T follicular helper cell (primary cell): ENCODE measurements at places on chromosomes 7 and 10.
A peak's percentile ranks its signal among the peaks of the same experiment; 100 is the strongest.

GRCh38 chr10:6128087-6128486, 39.3 kb downstream of the RBM17 start:
- DNase-seq = no peak

DNA sequence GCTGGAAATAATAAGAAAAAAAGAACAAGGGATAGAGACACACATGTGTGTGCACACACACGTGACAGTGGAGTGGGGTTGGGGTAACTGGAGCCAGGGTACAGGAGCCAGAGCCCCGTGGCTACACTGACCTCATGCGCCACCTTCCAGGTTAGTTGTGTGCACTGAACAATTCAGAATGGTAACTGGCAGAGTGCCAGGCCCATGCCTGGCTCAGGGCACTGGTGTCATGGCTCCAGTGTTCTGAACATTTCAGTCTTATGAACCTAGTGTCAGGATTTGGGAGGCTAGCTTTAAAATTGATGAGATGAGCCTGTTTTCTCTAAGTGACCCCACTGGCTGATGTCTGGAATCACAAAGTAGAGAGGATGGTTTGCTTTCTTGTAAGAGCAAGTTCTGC, 269.6 kb downstream of the SORCS3 start:
- no peak for DNase-seq

DNA sequence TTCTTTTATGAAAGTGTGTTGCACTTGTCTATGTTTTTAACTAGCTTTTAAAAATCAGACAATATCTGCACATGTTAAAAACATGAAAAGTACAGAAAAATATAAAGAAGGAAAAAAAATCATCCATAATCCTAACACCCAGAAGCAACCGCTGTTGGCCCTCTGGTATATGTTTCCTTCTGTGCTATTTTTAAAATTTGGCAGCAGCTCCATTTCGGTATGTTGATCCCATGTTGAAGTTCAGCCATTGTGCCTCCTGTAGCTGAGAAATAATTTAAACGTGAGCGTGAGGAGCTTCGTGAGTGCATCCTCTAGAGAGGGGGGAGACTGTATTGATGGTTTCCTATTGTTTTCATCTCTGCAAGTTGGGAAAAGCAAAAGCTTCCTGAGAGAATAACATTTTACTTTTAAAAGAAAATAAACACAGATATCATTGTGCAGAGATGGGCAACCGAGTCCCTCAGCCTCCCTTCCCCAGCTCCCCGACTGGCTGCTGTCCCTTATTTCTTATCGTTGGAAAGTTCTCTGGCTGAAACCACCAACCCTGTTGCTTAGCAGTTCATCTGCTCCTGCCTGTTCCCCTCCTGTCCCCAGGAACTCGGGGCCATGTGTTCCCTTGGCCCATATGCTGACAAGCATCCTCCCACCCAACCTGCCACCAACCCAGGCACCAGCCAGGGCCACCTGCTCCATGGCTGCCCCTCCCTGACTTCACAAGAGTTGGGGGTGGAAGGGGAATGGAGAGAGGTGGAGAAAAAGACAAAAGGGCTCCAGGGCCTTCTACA, 499.1 kb upstream of the PODXL start:
- no peak for DNase-seq

DNA sequence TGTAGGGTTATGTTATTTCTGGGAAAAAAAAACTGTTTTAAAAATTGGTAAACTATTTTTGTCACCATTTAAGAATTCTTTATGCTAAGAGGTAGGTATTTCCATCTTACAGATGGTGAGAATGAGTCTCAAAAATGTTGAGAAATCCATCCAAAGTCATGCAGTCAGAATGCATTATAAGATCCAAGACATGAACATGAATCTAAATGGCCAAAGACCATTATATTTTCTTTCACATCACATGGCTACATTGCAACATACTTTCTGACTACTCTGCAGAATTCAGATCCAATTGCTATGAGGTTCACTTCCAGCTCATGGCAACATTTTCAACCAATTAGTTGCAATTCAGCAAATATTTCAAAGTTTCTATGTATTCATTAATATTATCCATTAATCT, 181.2 kb downstream of the TWIST1 start:
- no peak for DNase-seq

DNA sequence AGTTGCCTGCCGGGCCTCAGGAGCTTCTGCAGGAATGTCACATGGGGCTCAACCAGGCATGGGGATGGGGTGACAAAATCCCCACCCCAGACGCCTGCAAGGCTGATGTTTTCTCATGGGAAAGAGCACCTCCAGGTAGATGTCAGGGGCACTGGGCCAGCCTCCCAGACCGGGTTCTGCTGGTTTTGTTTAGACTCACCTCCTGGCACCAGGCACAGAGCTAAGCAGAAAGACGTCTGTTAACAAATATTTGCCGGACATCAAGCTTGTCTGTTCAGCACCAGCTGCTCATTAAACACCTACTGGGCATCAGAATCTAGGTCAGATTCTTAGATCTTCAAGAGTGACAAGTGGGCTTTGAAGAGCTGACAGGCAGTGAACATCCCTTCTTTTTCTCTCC, 34.9 kb upstream of the TCERG1L start:
- DNase-seq = no peak

DNA sequence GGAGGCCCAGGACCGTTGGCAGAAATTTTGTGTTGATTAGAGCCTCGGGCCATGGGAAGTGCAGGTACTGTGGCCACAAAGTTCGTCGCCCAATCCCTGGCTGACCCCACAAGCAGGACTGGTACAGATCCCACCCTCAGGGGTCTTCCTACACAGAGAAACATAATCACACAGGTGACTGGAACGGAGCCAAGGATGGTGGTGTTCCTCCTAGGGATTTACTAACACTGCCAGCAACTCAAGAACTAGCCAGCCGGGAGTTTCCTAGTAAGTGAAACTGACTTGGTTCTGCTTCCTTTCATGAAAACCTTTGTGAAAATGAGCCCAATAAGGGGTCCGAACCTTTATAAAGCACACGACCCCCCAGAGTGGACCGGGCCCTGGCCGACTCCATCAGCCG, 5.7 kb downstream of the CUX1 start:
- no peak for DNase-seq

GRCh38 chr7:37550872-37551271, 102.2 kb upstream of the ELMO1 start:
- DNase-seq = no peak

- no peak for DNase-seq
Measured at GRCh38 chr10:79472951-79473350, 27.5 kb upstream of the ZCCHC24 start.

DNA sequence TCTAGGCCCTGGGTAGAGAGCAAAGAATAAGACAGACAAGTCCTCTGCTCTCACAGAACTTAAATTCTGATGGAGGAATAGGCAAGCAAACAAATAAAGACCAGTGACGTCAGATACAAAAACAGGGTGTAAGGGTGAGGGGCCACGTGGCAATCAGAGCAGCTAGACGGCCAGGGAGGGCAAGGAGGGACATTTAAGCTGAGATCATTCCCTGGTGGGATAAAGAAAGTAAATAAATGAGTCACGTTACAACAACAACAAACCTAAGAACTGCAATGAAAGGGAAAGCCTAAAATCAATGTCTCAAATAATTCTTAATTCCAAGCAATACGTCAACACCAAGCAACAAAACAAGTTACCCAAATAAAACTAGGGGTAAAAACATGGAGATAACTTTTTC, 21.8 kb downstream of the STN1 start:
- DNase-seq = no peak

- DNase-seq = no peak
Measured at GRCh38 chr7:101615446-101615845, 13.7 kb downstream of the MYL10 start.

DNA sequence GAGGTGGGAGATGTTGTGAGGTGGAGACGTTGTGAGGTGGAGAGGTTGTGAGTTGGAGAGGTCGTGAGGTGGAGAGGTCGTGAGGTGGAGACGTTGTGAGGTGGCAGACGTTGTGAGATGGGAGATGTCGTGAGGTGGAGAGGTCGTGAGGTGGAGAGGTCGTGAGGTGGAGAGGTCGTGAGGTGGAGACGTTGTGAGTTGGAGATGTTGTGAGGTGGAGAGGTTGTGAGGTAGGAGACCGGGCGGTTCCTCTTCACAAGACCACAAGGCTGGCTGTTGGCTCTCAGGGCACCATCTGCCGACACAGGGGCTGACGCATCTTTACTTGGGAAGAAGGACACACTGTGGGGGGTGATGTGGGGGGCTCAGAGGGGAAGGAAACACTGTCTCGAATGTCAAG, 34.7 kb upstream of the SHH start:
- DNase-seq = no peak

DNA sequence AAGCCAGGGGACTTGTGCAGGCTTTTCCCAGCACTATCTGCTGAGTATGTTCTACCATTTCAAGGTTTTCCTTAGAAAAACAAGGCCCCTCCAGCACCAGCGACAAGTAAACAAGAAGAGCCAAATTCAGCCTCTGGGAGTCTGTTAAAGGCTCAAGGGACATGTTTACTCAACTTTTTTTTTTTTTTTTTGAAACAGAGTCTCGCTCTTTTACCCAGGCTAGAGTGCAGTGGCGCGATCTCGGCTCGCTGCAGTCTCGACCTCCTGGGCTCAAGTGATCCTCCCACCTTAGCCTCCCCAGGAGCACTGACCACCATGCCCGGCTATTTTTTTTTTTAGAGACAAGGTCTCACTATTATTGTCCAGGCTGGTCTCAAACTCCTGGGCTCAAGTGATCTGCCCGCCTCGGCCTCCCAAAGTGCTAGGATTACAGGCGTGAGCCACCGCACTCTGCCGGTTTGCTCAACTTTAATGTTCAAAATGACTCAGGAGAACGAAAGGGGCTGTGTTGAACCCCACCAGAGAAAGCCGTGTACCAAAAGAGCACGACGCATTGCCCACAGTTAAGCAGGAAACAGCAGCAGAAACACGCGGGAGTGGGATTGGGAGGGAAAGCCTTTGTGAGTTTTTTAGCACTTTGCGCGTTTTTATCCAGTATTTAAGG, 772 bp downstream of the PRDX3 start:
- DNase-seq = peak; percentile 6

DNA sequence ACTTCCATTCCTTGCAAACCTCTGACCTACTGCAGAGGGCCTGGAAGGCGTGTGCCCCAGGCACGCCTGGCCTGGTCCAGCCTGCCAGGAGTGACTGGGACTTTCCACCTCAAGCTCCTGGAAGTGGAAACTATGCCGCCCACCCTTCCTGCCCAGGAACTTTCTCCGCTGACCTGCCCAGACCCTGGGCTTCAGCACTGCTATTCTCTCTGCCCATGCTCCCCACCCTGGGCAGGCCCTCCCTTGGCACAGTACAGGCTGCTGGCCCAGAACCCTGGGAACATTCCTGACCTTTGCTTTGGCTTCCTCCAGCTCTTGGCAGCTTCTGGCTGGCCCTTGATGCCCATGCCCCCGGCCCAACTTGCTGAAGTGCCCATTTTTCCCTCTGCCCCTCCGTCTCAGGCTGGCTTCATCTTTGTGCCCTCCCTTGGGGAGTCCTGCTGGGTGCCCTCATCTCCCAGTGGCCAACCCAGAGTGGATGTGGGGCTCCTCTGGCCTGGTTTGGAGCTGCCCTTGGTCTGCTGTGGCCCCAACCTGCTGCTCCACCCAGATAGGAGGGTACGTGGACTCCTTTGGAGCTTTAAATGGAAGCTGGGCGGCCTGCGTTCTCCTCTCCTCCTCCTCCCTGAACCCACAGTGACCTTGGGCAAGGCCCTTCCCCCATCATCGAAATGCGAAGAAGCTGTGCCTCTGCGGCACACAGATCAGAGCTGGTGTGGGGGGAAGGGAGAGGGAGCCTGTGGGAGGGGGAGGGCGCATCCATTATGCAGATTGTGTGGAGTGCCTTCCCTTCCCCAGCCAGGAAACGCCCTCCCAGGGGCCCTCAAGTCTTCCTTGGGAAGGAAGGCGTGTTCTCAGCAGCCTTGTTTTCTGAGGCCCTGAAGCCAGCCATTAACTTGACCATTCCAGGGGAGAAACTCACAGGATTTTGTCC, 3.4 kb downstream of the MMRN2 start:
- no peak for DNase-seq

GRCh38 chr10:61973906-61974305, 72.4 kb downstream of the ARID5B start:
- DNase-seq = no peak

DNA sequence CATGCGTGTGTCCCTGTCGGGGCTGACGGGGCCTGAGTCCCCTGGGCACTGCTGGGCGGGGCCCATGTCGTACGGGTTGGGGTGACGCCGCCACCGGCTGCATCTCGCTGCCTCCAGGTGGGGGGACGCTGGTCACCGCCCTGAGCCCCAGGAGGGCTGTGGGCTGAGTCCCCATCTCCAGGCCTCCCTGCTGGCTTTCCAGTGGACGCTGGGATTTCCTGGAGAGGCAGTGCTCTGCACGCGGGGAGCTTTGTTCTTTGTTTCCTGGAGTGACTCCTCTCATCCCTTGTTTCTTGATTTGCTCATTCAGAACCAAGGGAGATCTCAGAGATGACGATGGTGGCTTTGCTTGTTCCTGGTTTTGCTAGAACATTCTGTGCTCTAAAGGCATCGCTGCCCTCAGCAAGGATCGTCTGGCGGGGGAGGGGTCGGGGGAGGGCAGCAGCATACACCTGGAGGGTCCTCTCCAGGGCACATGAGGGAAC, 21.0 kb downstream of the PWWP2B start:
- no peak for DNase-seq

DNA sequence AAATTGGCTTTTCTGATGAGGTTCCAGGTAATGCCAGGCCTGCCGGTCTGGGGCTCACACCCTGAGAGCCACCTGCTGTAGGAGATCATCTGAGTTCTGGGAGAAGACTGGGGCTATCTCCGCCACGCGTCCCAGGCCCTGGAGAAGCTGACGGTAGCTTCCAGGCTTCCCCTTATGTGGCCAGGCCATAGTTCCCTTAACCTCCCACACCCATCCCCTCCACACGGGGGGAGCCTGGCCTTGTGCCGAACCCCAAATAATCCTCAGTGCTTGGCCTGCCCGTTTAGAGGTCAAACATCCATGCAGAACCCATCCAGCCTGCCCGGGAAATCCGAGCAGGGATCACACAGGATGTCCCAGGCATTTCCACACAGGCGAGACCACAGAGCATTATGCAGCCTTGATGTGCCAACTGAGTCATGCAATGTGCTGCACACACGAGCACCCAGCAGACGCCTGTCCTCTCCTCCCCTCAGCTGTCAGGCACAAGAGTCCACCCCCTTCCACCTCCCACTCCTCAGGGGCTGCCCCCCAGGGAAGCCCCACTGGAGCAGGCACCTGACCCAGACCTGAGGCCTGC, 176.2 kb downstream of the PRKAG2 start:
- DNase-seq = no peak

DNA sequence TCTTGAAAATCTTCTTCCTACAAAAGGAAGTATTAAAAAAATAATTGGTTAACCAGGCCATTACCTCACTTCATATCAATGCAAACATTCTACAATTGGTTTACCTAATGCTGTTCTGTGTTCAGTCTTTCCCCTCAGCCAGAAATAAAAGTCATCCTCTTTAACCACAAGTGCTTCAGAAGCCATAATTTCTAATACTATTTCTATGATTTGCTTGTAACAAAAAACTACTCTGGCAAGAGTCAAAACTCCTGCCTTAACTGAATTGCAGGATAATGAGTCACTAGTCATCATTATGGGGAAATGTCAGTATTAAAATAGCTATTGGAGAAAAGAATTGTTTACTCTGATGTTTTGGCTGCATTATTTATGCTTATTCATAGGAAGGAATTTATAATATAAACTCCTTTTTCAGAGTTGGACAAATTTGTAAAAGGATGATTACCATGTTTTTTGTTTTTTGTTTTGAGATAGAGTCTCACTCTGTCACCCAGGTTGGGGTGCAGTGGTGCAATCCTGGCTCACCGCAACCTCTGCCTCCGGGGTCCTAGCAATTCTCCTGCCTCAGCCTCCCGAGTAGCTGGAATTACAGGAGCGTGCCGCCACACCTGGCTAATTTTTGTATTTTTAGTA, 55.5 kb upstream of the ODAD2 start:
- DNase-seq = no peak
